Hippocampal formation (tissue), 2 donors: ENCODE measurements at places on chromosomes 6 and 20.

DNA sequence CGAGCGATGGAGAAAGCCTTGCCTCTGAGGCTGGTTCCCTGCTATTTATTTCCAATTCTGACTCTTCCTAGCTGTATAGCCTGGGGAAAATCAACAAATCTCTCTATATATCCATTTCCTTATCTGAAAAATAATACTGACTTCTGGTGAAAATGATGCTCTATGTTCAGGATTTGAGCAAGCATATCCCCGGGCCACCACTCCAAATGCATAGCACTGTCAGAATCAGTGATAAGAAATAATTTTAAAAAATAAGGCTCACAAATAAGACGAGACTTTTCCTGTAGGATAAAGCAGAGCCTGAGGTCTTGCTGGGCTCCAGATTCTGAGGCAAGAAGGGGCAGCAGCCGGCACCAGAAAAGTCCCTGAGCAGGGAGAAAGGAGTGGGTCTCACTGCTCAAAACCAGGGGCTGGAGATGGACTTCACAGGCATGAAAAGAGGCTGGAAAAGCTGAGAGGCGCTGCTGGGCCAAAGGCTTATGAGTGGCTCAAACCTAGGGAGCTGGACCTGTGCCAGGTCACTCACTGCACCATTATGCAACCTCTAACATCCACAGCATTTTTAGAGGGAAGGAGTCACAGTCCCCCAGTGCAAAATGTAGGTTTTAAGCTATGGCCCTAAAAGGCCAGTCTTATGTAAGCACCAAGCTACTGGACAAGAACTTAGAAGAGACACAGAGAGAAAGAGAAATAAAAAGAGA lies 48.1 kb upstream of the SLC17A4 start:
- DNase-seq = no peak

GRCh38 chr6:139597771-139598755 lies 223.6 kb upstream of the CITED2 start:
- DNase-seq = peak; percentile 12

- DNase-seq = no peak
Measured at GRCh38 chr20:51665543-51666118, 102.6 kb downstream of the ATP9A start.

- no peak for DNase-seq
Measured at GRCh38 chr6:33064723-33065122, 8.7 kb downstream of the HLA-DPA1 start.

GRCh38 chr20:58886546-58886945 lies 34.0 kb downstream of the GNAS start:
- DNase-seq = no peak

DNA sequence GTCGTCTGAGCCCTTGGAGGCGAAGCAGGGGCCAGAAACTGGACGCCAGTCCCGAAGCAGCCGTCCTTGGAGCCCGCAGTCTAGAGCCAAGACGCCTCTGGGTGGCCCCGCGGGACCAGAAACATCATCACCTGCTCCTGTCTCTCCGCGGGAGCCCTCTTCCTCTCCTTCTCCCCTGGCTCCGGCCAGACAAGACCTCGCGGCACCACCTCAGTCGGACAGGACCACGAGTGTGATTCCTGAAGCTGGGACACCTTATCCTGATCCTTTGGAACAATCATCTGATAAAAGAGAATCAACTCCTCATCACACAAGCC lies 416 bp downstream of the RSPH4A start:
- DNase-seq = no peak

DNA sequence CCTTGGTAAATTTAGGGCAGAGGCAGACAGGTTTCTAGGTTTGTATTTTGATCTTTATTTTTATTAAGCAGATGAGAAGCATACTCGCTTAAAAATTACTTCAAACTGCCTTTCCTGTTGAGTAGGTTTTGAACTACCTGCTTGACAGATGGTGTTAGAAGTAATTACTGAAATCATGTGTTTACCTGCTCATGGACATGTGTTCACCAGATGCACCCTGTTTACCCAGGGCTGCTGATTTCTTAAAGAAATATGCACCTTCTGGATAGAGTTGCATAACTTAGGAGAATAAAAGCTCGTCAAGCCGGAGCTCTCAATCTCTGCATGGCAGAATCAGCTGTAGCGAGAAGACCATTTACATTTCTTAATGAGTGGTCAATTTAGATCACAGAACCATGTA lies 165.1 kb downstream of the CDKAL1 start:
- no peak for DNase-seq

DNA sequence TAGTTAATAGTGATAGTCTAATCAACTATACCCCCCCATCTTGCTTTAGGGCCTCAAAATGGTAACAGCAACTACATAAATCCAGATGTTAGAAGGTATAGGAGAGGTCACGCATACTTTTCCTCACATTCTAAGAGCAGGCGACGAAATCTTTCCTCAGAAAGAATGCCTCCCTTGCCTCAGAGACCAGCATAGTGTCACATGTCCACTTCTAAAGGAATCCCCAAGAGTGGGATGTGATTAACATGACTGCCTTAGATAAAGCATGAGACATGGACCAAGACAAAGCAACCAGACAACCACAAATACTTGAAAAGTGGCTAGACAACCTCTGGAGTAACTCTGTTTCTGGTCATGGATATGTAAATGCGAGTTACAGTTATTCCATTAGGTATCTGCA lies 710.7 kb downstream of the EYS start:
- DNase-seq = no peak

DNA sequence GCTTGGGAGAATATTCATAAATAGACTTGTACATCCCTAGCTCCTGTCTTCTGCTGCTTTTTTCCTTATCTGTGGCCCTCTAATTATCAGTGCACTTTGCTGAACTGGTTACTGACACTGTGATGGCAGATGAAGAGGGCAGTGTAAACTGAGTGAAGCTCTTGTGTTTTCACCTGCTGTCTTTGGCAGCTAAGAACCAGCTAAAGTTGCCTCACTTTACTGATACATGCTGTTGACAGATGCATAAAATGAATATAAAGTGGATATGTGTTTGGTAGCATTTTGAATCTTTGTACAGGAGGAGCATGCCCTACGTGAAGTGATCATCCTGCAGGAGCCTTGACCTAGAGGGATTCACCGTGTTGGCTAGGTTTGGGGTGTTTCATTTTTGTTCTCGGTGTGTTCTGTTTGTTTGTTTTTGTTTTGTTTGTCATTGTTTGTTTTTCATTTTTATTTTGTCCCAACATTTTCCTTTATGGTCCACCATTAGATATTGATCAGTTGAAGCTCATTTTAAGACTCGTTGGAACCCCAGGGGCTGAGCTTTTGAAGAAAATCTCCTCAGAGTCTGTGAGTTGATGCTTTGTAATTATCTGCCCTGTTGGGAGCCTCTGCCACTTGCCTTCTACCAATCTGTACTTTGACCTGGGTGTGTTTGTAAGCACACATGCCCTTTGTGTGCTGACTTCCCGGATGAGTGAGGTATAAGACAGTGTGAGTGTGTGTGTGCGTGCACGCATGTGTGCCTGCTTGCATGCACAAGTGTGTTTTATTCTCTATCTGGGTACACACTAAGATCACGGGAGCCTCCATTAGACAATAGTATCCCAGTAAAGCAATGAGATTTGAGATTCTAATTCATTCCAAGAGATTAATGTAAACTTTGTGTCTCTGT lies 34.6 kb upstream of the MAPK13 start:
- no peak for DNase-seq

DNA sequence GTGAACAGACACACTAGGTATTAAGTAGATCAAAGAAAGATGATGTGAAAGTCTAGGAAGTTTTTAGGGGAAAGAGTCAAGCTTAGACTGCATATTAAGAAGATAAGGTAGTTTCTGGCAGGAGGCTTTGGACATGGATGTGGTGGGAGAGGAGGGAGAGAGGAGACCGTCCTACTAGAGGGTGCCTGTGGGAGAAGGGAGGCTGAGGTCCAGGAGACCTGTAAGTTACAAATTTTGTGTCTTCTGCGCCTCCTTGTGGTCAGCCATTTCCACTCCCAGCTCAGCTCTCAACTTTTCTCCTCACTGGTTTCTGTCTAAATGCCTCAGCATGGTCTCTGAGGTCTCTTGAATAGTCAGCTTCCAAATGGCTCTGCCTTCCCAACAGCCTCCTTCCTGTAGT lies 193.5 kb downstream of the UNC5CL start:
- no peak for DNase-seq

DNA sequence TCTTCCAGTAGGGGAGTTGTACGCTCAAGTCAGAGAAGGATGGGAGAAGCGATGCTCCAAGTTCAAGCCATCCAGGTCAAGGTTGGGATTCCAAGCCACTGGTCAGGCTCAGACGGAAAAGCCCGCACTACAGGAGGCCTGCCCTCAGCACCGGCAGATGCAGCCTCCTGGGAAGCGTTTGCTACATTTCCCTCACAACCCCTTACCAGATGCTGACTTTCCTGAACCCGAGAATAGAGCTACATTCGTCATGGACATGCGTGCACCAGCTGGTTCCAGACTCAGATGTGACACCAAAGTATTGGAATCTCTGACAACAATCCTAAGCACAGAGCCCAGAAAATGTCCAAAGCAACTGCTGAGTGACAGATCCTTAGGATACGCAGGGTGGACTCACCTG lies 174.8 kb downstream of the SASH1 start:
- DNase-seq = no peak

- DNase-seq = no peak
Measured at GRCh38 chr20:38604873-38605303, 3.3 kb downstream of the ARHGAP40 start.

GRCh38 chr6:51855310-51856082 lies 231.9 kb downstream of the PKHD1 start:
- no peak for DNase-seq
